ENCODE measurements at places on chromosomes 2 and 18. TPM values are rescaled to one million over a fixed set of nuclear protein-coding genes. Genes with fewer than 3 reads are reported as not detected.
A peak's percentile ranks its signal among the peaks of the same experiment; 100 is the strongest.

GRCh38 chr2:156332534-156333273, at the start of gene NR4A2:
Gene NR4A2, minus strand, starts transcription at chr2:156332721. Its CDS starts 2,535 bp downstream, at chr2:156330186.
- DNase-seq, result peak; percentile 96

GRCh38 chr2:225598426-225598825, 198.9 kb downstream of the NYAP2 start:
- DNase-seq, result no peak

DNA sequence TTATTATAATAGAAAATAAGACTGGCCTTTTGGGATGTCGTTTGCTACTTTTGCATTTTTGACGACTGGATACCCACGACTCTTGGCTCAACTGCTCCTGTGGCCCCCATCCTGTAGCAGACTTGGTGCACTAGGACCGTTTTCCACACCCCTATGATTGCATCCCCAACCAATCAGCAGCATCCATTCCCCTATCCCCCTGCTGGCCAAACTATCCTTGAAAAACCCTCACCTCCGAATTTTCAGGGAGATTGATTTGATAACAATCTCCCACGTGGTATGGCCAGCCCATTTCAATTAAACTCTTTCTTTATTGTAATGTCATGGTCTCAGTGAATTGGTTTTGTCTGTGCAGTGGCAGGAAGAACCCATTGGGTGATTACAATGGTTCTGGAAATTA, 37.9 kb upstream of the TTR start:
- peak; percentile 13 for DNase-seq

GRCh38 chr18:79405781-79406575, 10.2 kb downstream of the NFATC1 start:
- no peak for DNase-seq

DNA sequence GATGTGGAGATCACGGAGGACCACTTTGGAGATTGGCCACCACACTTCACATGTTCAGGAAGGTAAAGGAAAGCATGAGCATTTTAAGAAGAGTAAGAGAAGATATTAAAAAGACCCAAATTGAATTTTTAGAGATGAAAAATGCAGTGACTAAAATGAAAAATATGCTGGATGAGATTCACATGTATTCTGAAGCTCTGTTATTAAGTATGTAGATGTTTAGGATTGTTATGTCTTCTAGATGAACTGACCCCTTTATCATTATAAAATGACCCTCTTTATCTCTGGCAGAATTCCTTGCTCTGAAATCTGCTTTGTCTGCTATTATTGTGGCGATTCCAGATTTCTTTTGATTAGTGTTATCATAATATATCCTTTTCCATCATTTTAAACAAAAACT, 36.0 kb upstream of the DYNC2LI1 start:
- no peak for DNase-seq

DNA sequence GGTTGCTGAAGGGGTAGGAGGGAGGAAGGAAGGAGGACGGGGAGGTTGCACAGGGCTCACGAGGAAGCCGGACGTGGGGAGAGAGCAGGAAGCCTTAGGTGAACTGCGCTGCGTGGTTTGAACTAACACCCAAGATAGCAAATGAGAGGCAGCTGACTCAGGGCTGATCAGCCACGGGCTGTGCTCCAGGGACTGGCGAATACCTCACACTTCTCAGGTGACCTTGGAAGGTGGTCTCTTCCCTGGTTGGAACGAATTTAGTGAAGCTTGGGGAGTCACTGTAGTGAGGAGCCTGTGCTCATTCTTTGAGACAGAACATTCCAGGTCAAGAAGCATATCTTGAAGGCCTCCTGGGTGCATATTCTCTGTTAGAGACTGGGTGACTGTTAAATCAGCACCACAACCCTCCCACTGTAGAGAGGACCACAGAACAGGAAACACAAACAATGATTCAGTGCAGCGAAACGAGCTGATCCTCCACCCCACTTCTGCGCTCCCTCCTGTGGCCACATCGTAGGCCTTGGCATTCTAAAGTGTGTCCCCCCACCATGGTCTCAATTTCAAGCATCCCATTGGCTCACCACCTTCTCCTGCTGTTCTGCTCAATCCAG, 33.8 kb downstream of the TOGARAM2 start:
- no peak for DNase-seq

DNA sequence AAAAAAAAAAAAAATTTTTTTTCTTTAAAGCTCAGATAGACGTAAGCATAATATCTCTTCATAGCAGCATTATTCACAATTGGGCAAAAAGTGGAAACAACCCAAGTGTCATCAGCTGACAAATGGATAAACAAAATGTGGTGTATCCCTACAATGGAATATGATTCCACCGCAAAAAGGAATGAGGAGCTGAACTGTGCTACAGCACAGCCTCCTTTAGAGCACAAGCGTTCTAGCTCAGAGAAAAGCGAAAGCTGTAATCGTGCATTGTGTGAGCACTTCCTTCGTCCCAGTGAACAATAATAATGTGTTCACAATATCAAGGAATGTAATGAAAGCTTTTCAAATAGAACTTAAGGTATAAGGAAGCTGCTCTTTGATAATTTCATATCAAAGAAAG, 11.7 kb upstream of the CHMP1B start:
- DNase-seq, result no peak

DNA sequence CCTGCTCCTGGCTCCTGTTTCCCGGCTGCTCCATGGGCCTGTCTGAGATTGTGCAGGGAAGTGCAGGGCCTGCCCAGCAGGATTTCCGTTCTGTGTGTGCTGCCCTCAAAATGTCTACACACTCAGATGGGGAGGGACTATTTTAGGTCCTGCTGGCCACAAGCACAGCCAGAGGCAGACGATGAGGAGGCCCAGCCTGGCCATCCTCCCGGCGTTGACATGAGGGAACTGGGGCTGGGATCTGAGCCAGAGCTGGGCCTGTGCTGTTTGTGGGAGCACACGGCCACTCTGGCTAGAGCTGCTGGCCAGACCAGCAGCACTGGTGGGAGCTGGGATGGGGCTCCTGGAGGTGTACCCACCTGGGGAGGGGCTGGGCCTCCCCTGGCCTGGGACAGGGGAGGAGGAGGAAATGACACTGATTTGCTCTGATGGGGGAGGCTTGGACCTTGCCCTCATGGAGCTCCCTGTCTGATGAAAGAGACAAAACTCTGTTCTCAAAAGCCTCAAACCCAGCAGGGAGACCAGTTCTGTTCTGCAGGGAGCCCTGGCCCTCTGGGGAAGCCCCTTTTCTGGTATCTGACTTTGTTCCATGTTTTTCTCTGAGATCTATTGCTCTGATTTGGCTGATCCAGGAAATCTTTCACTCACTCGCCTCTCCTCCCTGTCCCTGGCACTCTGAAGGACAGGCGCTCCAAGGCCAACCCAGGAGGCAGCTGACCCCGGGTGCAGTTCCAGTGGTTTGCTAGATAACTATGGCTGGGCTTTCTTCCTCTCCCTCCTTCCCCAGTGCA, 161.8 kb downstream of the DYSF start:
- no peak for DNase-seq

- no peak for DNase-seq
These were observed 44.0 kb downstream of the SGPP2 start for GRCh38 chr2:222468346-222468745.

DNA sequence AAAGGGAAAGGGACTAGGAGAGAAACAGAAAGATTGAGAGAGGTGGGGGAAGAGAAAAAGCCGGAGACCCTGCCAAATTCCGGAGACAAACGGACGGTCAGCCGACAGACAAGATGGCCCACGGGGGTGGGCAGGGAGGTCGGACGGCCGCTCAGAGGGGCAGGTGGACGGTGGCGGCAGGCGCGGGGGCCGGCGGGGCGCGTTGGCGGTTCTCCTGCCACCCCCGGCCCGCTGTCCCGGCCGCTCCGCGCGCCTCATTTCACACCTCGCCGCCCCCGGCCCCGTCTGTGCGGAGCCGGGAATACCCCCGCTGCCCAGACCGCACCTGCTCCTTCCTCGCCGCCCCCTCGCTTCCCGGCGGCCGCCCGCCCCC, 935 bp downstream of the SLC30A3 start:
- no peak for DNase-seq

DNA sequence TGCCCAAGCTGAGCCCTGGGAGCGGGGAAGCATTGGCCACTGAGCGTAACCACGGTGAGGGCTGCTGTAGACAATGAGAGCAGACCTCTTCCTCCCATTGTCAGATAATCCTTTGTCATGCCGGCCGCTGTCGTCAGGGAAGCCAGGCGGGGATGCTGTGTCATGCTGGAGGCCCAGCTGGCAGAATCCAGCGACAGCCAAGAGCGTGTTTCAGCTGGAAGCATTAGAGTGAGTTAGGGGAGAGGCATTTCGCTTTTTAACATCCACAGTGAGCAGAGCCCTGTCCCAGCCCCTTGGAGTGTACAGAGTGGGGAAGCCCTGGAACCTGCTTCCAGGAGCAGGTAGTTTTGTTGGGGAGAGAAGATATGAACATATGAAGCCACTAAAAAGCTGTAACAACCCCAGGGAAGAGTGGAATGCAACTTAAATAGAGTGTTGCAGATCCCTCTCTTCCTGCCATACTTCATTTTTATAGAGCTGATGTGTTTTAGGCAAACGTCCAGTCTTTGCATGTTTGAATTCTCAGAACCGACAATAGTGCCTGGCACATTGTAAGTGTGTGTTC, 7.0 kb downstream of the CTIF start:
- no peak for DNase-seq

DNA sequence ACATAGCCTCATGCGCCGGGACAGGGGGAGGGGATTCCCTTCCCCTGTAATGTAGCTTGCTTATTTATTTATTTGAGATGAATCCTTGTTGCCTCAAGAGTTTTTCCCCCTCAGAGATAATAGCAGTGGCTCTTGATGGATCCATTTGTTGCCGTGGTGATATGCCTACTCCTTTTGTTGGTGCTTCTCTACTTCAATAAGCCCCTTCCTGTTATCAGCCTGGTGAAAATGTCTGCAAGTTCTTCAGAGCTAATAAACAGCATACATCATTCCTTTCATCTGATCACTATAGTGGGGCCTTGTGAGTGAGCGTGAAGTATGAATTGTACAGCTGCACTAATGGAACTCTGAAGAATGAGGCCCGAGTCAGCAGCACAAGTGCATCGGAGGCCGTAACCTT, 19.4 kb downstream of the FZD5 start:
- DNase-seq, result no peak

DNA sequence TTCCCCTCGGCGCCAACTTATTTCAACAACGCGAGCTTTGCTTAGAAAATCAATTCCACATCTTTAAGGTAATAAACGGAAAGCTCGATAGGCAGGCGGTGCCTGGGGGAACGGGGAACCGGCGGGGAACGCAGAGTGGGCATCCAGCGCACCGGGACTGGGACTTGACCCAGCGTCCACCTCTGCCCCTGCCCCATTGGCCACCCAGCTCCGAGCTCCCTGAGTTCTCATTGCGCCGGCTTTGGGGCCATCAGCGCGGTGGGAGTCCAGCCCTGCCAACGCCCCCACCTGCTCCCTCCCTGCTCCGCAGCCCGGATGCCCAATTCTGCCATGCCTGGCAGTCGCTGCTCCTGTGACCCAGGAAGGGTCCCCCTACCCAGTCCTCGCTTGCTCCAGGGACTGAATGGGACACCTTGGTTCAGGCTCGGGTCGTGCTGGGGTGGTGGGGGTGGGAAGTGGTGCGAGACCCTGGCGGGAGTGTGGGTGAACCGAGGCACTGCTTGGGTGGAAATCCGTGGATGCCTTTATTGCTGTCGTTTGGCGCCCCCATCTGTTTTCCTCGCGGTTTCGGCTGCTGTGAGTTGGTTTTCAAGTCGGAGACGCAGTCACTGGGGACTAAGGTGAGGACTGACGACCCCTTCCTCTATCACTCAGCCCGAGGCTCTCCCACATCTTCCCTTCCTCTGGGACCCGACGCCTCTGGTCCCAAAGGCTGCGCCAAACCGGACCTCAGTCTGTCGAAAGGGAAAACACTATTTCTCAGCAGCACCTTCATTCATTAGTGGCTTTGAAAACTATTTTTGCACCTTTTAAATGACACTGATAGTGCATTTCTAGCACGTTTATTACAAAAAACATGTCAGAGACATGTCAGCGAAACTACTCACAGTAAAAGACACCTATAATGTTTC, 2.4 kb upstream of the EVX2 start:
- peak; percentile 13 for DNase-seq

DNA sequence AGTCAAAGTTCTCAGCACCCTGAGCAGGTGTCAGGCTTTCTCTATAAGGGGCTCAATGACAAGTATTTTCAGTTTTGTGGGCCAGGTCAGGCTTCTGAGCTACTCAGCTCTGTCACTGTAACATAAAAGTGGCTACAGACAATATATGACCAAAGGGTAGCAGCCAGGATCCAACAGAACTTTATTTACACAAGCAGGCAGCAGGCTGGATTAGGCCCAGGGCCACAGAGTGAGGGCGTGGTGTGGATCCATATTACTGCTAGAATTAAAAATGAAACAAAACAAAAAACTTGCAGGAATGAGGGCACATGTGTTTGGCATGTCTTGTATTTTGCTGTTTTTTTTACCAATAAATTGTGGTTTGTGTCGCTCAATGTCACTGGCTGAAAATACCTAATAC, 143.7 kb downstream of the EIPR1 start:
- no peak for DNase-seq

- DNase-seq, result no peak
These were observed 36.6 kb upstream of the SIGLEC15 start for GRCh38 chr18:45788861-45789260.

DNA sequence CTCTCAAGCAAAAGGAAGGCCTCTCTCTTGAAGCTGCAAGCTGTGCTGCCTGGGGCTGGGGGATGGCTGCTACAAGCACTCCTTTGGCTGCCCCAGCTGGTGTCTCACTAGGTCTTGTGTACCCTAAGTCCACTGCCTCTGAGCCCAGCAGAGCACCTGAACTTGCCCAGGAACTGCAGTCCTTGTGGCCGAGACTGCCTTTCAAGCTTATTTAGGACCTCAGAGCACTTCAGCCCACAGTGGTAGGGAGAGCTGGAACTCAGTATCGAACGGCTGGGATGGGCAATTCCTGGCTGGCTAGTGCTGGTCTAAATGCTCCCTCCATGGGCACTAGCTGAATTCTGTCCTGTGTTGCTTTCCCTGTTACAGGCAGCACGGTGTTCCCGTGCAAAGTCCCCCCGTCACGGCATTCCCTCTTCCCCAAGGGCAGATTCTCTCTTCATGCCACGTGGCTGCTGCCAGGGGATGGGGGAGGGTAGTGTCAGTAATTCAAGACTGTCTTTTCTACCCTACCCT, 25.9 kb downstream of the STPG4 start:
- no peak for DNase-seq

- no peak for DNase-seq
These were observed 20.5 kb downstream of the RPRD1A start for GRCh38 chr18:36046898-36047297.

GRCh38 chr2:31322371-31322770, 88.4 kb downstream of the EHD3 start:
- DNase-seq, result no peak

Gene ABCB11
- 0.12 TPM for total RNA-seq

Gene KHK
- total RNA-seq, result 6.7 TPM

Gene MYO1B
- total RNA-seq, result 51.7 TPM

Gene PER2
- 18.7 TPM for total RNA-seq

Gene IKZF2
- 1.6 TPM for total RNA-seq

Gene TOGARAM2
- 0.76 TPM for total RNA-seq

Gene BCL2L11
- 17.8 TPM for total RNA-seq

Gene THADA
- total RNA-seq, result 30.7 TPM

Gene ACMSD
- total RNA-seq, result not detected

Data from HCT116 (cell line).